SK-N-MC (cell line): ENCODE measurements at places on chromosomes 12 and 14.

DNA sequence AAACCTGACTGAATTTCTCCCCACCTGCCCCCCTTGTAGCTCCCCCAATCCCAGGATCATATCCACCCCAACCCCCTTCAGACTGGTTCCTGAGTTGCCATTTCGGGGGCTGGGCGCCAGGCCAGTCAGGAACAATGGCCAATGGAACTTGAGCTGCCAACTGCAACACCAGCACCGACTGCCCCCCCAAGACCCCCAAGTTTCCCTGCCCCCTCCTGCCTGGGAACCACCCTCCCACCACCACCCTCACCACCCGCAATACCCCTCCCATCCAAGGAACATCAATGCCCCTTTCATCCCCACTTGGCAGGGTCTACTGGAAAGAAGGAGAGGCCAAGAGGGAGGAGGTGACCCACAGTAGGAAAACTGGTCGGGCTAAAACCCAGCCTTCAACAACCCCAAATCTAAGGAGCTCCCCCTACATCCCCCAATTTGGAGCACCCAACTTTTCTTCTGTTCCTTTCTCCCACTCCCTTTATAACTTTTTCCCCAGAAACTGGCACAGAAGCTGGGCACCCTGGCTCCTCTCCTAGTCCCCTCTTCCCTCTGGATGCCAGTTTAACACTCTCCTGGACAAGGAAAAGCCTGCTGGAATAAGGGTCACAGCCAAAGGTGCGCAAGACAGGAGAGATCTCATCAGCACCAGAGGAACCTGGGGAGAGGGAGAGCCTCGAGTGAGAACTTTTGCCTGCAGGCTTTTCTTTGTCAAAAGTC, 1.6 kb upstream of the NDRG2 start:
- DNase-seq = no peak

GRCh38 chr14:71362282-71362681, 455.0 kb downstream of the PCNX1 start:
- DNase-seq = no peak

GRCh38 chr14:88804035-88804434, 11.3 kb upstream of the EML5 start:
- no peak for DNase-seq

- no peak for DNase-seq
Observed at GRCh38 chr14:94787655-94788054, 17.7 kb upstream of the GSC start.

DNA sequence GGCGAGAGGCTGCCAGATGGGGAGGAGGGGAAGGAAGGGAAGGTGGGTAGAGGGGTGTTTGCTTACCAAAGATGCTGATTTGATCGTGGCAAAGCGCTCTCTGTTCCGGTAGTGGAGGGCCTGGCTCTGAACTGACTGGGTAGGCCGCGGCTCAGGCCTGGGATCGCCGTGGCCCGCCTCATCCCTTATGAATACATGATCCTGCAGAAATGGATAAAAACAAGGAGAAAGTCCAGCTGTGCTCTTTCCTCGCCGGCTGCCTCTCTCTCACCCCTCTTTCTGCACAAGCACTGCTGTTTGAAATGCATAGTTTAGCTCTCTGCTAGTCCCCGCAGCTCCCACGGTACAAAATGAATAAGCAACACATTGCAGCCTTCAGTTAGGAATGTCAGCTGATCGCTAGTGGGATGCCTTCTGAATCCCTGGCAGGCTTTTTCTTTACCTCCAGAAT, 53.8 kb downstream of the PEBP1 start:
- DNase-seq = no peak

GRCh38 chr14:24692382-24693352, 58.7 kb upstream of the GZMB start:
- no peak for DNase-seq

GRCh38 chr14:70776197-70776596, 33.1 kb downstream of the MAP3K9 start:
- no peak for DNase-seq

GRCh38 chr12:97312570-97313135, 150.0 kb upstream of the RMST start:
- no peak for DNase-seq

GRCh38 chr12:112796067-112796466, 4.5 kb downstream of the RPH3A start:
- DNase-seq = no peak

GRCh38 chr14:24695265-24696241, 61.6 kb upstream of the GZMB start:
- no peak for DNase-seq

GRCh38 chr12:62758216-62758615, 176.7 kb downstream of the PPM1H start:
- DNase-seq = no peak
